ELF-1 (cell line): ENCODE measurements at places on chromosomes 3 and 15.

DNA sequence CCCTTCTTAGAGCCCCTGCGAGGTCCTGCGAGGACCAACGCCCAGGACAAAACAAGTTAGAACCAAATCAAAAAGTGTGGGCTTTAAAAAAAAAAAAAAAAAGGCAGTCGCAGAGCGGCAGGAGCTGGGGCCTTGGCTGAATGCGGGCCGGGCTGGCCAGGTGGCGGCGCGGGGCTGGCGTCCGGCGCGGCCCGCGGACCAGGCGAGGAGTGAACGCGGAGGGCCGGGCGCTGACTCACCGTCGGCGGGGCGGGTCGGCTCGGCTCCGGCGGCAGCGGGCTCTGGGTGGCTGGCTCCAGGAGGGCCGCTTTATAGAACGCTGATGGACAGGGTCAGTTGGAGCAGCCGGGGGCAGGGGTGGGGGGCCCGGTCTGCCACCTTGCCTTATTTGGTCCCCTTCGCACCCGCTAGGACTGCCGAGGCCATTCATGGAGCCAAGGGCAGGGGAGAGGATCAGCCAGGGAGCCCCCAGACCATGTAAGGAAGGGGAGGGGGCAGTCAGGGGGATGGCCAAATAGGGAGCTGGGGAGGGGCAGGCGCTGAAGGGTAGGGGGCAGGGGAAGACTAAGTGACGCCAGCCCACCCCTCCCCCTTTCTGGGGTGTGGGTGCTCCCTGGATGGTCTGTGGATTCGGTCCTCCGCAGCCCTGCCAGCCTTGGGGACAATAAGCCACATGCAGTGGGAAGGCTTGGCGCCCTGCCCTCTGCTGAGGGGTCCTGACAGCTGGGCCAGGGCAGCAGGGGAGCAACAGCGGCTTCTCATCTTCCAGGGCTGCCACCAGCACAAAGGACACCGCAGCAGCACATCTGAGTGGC lies at the start of gene ACTC1:
ACTC1 (minus strand) TSS at position 283 of the 815 bp plus-strand sequence. CDS start 741 bp downstream, outside the sequence.
- DNase-seq = peak; percentile 79

DNA sequence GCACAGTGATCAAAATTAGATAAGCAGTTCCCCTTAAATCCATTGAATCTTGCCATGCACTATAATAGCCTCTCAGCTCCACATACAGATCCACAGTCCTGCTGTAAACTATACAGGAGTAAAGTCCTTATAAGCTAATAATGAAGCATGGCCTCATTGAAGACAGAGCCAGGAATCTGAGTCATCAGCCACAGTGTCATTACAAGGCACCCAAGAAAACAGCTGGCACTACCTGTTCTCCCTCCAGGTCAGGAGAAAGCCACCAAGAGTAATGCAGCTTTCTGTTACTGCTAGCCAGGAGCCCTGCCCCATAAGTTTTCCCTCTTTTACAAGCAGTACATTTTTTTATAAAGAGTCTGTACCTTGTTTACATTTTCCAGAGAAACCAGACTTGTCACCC lies 27.3 kb downstream of the WDR49 start:
- DNase-seq = no peak

GRCh38 chr3:33883538-33883950 lies 85.1 kb downstream of the PDCD6IP start:
- peak; percentile 34 for DNase-seq

DNA sequence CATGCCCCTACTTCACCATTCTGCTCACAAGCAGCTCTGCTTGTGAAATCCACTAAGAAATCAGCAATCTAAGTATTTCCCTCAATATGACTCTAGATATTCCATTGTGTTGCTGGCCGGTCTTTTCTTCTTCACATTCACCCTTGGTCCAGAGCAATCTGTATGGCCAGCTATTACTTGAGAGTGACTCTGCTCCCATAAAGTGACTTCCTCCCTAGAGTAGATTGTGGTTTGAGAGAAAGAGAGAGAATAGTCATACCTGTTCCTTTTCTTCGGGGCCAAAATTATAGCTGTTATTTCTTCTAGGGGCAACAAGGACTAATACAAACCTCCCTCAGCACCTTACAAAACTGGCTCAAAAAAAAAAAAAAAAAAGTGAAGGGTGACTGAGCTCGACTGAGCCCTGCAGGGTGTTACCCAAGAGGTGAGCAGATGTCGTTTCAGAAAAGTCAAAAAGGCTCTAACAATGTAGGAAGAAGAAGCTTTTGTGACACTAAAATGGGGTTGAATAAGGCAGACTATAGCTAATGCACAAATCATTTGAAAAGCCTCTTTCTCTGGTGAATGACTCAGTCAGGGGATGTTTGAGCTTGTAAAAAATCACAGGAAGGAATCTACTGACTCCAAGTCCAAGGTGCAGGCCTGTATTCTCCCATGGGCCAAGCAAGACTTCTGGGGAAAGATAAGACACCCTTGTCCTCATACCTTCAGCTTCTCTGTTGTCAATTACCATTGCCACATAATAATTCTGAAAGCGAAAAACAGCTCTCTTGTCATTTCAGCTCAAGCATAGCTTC lies 161.0 kb upstream of the SLC24A5 start:
- DNase-seq = no peak

GRCh38 chr15:66294932-66295235 lies 1.5 kb downstream of the DIS3L start:
- no peak for DNase-seq

GRCh38 chr3:71902258-71903111 lies 117.5 kb upstream of the PROK2 start:
- DNase-seq = no peak

GRCh38 chr3:138417559-138417982 lies 16.8 kb upstream of the ESYT3 start:
- peak; percentile 89 for DNase-seq

GRCh38 chr3:82100378-82100777 lies 338.9 kb upstream of the GBE1 start:
- DNase-seq = peak; percentile 34

- DNase-seq = no peak
Measured at GRCh38 chr15:50531766-50532165, 14.7 kb downstream of the USP50 start.

DNA sequence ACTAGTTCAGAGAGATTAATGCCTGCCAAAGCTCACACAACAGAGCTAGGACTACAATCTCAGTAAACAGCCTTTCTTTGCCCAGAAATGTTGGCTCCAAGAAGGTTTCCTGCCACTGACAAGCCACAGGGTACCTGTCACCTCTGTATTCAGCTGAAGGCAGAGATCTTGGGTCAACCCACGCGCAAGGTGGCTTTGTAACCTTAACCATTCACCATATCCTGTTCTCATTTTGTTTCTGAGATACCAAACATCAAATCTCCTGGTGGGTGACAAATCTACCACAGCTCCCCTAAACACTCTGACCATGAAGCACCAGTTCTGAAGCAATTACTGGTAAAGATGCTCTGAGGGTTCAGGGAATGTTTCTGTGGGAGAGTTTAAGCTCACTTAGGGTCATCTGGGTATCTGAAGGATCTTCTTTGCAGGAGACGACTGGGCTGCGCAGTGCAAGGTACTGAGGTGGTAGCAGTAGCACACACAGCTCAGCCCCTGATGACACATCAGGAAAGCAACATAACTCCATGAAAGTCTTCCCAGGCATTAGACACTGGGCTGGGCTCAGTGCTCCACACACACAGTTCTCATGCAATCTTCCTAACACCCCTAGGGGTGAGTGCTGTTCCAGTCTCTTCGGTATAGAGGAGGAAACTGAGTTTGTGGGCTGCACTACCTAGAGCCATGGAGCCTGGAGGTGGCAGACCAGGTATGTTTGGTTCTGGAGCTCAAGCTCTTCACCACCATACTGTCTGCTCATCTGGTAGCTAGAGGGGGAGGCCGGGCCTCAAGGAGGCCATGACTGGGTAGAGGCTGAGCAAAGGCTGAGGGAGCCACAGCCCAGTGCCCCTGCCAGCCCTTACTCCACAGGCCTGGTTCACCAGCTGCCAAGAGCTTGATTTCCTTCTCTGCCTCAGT lies 7.7 kb downstream of the CXCR6 start:
- DNase-seq = no peak

DNA sequence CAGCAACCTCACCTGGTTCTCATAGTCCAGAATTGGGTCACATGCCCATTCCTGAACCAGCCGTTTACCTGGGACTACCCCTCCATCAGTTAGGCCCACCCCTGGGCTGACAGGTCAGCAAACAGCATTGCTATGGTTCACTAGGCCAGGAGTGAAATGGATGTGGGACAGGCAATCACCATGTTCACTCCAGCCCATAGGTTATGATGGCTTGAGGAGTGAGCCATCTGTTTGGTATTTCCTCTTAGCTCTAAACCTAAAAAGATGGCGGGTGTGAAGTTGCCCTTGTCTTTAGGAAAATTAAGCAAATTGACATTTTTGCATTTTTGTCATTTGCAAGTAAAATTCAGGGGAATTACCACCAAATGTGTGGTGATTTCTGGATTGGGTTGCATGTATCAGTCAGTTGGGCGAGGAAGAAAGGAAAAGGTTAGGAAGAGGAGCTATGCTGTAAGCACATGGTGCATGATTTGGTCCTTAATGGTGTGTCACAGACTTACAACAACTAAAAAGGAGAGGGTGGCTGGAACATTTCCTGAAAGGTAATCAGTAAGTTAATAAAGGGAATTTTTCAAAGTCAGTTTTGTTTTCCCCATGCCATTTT lies 17.2 kb downstream of the NXPE3 start:
- DNase-seq = no peak

- peak; percentile 83 for DNase-seq
Measured at GRCh38 chr3:184540777-184541681, 20.6 kb upstream of the EPHB3 start.

GRCh38 chr3:155064920-155065319 lies 15.2 kb upstream of the MME start:
- DNase-seq = no peak

- no peak for DNase-seq
Measured at GRCh38 chr3:73070675-73071575, 9.5 kb downstream of the EBLN2 start.

DNA sequence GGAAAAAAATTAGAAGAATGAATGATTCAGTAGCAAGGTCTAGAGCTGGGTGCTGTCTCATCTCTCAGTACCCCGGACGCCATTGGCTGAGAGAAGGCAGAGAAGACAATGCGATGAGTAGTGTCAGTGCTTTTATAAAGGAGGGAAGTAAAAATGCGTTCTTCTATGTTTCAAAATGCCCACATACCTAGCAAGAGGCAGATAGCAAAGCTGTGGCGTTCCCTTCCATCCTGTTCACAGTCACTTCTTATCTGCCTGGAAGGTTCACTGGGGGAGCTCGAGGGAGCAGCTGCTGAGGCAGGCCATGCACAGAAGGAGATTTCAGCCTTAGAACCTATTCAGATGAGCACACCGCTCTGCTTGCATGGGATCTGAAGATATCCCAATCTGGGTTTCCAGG lies 234.0 kb downstream of the RPLP1 start:
- DNase-seq = no peak

DNA sequence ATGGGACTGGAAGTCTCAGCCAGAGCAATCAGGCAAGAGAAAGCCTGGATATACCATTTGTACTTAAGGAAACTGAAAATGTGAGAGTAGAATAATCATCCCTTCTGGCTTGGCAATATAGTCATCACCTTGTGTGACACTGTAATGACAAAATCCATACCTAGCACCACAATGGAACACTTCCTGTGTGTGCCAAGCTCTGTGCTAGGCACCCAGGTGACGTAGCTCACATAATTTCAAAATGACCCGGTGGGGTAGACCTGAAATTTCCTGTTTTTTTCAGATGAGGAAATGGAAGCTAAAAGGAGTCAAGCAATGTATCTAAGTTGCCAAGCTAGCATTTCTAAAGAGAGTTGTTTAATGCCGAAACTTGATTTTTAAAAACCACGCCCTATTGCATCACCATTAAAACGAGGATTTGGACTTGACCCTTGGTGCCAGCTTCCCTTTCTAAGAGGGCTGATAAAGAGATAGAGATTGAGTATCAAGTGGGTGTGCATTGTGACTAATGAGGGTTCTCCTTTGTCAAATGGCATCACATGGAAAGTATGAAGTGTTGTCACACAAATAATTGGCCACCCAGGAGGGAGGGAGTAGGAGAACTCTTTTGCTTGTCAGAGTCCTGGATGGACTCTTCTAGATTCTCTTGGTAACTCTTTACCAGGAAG lies 141.3 kb upstream of the PDZRN3 start:
- DNase-seq = no peak

DNA sequence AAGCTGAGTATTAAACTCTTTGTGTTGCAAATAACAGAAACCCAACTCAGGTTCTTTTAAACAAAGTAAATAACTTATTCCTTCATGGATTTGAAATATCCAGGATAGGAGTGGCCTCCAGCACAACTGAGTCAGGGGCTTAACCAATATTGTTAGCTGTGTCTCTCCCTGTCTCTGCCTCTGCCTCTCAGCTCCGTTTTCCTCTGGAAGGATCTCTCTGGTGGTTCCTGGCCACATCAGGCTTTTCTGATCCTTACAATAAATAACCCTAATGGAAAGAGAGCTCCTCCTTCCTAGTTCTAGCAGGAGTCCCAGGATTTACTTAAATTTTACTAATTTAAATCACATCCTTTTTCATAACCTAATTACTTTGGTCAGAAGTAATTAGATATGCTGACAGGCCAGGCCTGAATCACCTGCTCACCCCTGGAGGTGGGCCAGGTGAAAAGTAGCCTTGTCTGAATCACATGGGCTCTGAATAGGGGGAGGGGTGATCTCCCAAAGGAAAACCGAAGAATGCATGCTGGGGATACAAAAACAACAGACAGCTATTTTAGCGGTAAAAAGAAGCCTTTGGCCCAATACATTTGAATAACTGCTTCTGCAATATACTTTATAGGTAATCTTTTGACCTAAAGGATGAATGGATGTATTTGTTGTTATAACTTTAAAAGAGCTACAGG lies 75.4 kb downstream of the REC114 start:
- DNase-seq = peak; percentile 4

- no peak for DNase-seq
Measured at GRCh38 chr3:33211444-33211843, 7.2 kb downstream of the SUSD5 start.

- no peak for DNase-seq
Measured at GRCh38 chr3:52600258-52600657, 63.9 kb downstream of the UQCC5 start.

- DNase-seq = peak; percentile 21
Measured at GRCh38 chr15:78914027-78914764, 30.6 kb downstream of the CTSH start.

DNA sequence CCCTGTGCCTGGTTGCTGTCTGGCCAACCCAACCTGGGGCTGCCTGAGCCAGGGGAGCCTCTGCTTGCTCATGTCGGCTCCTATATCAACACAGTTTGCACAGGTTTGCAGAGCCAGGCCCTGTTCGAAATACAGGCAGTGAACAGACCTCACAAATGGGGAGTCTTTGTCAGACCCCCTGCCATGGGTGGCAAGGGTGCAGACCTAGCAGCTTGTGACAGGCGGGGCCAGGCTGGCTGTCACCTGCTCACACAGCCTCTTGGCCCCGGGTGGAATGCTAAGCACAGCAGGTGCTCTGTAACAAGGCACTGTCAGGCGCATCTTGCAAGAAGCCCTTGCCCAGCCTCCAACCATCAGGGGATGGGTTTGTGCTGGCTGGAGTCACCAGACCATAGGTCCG lies 47.3 kb downstream of the BDH1 start:
- DNase-seq = no peak
